ENCODE measurements at places on chromosomes 7 and 10. TPM values are rescaled to one million over a fixed set of nuclear protein-coding genes. Genes with fewer than 3 reads are reported as not detected.
A peak's percentile ranks its signal among the peaks of the same experiment; 100 is the strongest.

DNA sequence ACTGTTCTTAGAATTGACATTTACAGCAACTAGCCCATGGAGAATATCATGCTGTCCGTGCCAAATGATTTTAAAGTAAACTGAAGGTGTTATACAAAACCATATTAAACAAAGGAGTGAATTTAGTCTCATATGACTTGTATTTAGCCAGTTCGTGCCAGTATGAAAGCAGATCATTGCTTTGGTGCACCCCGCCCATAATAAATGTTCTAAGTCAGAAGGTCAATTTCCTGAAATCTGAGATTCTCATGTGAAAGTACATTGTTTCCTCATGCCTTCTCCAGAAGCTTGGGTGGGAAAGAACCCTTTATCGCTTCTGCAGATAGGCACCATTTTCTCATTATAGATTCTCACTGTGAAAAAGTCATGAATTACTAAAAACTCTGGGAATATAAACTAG, 106.4 kb downstream of the CAMK1D start:
- no peak for DNase-seq

GRCh38 chr7:120792861-120793130, 65.1 kb downstream of the TSPAN12 start:
- no peak for DNase-seq

GRCh38 chr7:75861636-75862035, 17.2 kb upstream of the RHBDD2 start:
- DNase-seq, result peak; percentile 12

GRCh38 chr7:130515315-130516040, 23.6 kb downstream of the MEST start:
- no peak for DNase-seq

The GNG11 gene
- 19.0 TPM for total RNA-seq
